Lung microvascular endothelial cell (primary cell): ENCODE measurements at places on chromosomes 16 and 17. TPM values are rescaled to one million over a fixed set of nuclear protein-coding genes. Genes with fewer than 3 reads are reported as not detected.

GRCh38 chr16:57736419-57737351, 1.1 kb downstream of the KATNB1 start:
- DNase-seq: peak; percentile 85

GRCh38 chr16:65121870-65122723, at the start of gene CDH11:
CDH11 (minus strand) TSS chr16:65122063; CDS start chr16:65004869, 117,194 bp downstream.
- DNase-seq: no peak

The SLC38A8 gene
- total RNA-seq: not detected in 2 replicates

The TP53TG3F gene
- not detected in 2 replicates for total RNA-seq

- DNase-seq: peak; percentile 52
These were observed 100.8 kb downstream of the ADCY9 start for GRCh38 chr16:4015275-4016004.

GRCh38 chr17:15457723-15458094, 9.7 kb downstream of the CDRT4 start:
- no peak for DNase-seq

- DNase-seq: no peak
These were observed 201.3 kb upstream of the IRX3 start for GRCh38 chr16:54487933-54488332.

The CTRB1 gene
- total RNA-seq: not detected in 2 replicates

DNA sequence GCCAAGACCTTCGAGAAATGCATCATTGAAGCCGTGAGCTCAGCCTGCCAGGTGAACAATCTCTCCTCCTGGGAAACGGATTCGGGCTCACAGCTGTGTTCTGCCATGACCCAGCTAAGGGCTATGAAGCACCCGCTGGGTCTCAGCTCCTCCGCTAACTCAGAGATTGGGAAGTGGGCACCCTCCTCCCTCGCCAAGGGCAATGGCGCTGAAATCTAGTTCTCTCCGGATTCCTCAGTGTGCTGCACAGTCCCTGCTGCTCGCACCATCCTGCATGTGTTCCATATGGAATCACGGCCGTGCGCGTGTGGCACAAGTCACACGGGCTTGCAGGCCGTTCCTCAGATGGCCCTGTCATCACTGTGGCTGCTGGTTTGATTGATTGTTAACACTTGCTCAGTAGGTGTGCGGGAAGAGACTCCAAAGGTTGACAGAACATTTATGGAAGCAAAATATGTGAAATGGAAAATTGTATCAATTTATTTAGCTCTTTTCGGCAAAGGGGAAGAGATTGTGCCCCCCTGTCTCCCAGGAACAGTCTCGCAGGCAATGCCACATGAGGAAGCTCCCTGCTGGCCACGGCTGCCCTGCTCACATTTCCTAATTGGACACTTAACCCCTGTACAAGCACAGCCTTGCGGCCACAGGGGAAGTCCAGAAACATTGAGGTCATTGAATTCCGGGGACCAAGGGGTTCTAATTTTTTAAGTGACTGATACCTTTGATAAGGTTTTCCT, 58.8 kb downstream of the RNF213 start:
- no peak for DNase-seq

The CACNG1 gene
- not detected in 2 replicates for total RNA-seq

DNA sequence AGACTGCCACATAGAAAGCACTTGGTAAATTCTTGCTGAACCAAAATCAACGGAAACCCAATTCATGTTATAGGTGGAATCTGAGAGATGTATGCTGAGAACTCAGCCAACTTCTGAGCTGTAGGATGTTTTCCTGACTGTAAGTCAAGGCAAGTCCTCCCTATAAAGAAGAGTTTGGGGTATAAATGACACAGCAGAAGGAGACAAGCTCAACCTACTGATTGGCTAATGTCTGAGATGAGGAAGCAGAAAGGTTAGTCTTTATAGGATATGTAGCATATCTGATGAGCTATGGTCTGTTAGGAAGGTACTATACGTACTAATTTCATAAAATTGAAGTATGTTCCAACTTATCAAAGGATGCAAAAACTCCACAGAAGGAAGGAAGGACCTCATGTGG, 99.5 kb downstream of the XYLT1 start:
- DNase-seq: no peak

DNA sequence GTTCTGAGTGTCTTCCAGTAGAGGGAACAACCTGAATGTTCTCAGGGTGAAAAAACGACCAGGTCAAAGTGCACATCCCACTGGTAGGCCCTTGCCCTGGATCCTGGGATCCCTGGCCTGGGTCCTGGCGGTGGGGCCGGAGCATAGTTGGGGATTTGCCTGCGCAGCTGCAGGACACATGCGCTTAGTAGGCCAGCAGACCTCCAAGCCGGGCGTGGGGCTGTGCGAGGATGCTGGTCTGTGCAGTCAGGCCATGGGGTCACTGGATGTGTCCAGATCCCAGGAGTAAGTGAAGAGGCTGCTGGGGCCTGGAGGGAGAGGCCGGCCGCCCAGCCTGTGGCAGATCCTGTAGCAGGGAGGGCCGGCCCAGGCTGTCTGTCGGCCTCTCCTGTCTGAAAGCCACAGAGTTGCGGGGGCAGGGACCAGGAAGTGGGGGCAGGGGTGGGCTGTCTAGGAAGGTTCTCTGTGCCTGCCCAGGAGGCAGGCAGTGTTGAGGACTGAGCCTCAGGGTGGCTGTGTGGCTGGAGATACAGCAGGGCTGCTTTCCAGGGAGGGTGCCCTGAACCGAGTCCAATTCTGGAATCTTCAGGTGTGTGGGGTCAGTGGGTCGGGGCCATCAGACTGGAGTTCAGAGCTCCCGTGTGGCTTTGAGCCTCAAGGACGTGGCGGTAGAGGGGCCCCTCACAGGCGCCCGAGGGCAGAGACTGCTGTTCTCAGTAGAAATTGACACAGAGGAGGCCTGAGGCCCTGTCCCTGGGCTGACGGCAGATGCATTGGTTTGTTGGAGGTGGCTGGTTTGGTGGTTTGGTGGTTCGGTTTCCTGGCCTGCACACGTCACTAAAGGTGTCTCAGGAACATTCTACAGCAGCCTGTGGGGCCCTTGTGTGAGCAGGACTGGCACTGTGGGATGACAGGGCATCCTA, 17.2 kb upstream of the NUDT16L1 start:
- DNase-seq: no peak

DNA sequence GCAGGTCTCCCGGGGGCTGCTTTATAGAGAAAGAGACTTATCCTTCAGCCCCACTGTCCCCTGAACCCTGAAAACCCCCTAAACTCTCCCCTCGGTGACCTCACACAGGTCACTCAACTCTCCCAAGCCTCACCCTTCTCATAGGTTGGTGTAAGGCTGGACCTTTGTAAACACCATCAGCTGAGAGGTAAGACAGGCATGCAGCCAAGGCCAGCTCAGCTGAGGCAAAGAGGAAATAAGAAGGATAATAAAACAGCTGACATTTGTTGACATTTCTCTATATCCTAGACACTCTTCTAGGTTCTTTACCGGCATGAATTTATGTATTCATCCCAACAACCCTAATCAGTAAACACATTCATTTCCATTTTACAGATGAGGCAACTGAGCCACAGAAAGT, 134.3 kb downstream of the CCT6B start:
- no peak for DNase-seq

GRCh38 chr16:12907670-12908233, 6.4 kb downstream of the SHISA9 start:
- peak; percentile 11 for DNase-seq

- peak; percentile 59 for DNase-seq
These were observed 27.4 kb downstream of the KIAA0513 start for GRCh38 chr16:85054948-85055492.

DNA sequence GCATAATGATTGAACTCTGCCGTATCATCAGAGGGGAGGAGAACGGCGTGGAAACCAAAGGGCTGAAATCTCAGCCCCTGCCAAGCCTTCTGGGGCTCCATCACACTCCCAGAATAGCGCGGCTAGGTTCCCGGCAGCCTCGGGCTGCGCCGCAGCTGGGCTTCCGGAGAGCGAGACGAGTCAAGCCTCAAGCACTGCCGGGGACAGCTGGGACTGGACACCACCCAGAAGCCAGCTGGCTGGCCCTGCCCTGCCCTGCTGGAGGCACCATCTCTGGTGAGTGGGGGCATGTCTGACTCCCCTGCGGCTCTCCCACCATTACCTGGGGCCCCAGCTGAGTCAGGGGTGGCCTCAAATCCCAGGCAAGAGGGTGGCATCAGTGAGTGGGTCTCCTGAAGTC, 7.2 kb upstream of the GPRC5C start:
- no peak for DNase-seq

GRCh38 chr16:96935-97381, 18.9 kb downstream of the MPG start:
- DNase-seq: peak; percentile 93

- DNase-seq: peak; percentile 57
These were observed at the start of gene CDH13 for GRCh38 chr16:82626791-82627261. CDH13 (plus strand) TSS chr16:82626969.

DNA sequence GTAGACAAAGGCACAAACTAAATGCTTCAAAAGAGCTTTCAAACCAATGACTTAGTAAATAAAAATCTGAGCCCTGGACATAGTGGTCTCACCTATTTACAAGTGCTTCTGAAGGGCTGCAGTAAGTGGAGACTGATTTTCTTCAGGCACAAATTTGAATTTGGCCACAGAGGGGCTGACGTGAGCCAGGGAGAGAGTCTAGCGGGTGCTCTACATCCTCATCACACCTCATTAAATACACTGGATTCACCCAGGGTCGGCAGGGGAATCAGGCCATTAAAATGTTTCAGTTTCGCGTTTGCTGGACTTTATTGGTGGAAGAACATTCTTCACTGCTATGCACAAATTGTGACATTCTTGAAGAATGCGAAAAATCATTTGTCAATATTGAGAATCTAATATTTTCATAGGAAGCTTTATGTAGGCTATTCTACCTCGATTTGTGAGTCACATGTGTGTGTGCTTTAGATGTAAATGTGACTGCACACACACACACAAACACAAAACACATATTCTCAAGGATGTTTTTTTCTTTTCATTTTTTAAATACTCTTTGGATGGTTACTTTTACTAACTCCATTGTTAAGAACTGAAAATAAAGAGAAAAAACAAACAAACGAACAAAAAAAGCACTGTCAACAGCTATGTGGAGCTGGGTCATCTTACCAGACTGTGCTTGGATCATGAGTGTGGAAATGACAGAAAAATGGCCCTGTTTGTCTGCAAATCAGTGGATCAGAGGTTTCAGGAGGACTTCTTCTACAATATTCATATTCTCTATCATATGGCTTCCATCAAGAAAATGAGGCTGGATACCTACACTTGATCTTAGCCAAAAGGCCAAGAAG, 58.9 kb downstream of the CDH11 start:
- no peak for DNase-seq

The RPL38 gene
- 3,826 and 4,570 TPM in 2 replicates for total RNA-seq

The TMEM238L gene
- total RNA-seq: not detected in 2 replicates

The SLC46A1 gene
- 0.44 and 0.60 TPM in 2 replicates for total RNA-seq

DNA sequence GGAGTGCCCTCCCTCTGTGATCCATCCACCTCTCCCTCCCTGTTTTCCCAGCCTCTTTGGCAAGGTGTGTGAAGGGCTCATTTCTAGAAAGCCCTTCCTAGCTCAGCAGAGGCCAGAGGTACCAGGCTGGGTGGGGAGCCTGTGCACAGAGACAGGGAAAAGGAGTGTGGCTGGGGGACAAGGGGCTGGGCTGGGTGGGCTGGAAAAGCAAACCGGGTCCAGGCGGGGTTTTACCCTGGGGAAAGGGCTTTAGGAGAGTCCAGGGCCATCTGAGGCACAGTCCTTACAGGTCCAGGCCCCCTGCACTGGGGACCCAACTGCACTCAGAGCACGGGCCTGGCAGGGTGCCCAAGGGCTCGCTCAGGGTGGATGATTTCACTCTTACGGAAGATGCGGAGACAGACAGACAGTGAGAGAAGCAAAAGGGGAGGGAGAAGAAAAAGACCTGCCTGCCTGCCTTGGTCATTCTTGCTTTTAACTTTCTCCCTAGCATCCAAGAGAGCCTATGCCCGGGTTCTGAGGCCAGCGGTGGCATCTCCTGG, 7.0 kb downstream of the CRHR1 start:
- DNase-seq: no peak

DNA sequence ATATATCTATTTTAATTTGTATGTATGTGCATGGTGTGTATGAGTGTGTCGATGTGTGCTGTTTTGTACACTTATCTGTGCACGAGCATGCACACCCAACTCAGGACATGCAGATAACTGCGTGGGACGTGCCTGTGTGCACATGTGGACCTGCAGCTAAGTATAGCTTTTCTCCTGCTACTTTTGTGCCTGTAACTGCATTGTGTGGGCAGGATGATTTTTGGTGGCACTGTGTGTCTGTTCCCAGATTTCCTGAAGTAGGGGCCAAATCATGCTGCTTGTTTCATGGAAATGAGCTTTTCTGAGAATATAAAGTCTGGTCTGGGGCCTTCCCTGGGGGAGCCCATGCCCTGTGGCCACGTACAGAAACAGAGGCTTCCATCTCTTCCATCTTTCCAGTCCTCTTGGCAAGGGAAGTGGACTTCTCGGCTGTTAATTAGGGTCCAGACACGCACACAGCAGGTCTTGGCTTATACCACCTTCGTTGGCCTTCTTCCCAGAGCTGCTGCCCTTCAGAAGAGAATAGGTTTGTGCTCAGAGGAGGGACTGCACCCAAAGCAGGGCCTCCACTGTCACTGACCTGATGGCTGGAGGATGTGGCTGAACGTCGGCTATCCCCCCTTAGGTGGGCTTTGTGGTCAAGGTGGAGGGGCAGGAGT, 30.2 kb downstream of the SPNS3 start:
- no peak for DNase-seq

GRCh38 chr16:66523861-66524354, 26.0 kb downstream of the TK2 start:
- DNase-seq: peak; percentile 28

The CHD9 gene
- total RNA-seq: 22.2 and 41.7 TPM in 2 replicates

DNA sequence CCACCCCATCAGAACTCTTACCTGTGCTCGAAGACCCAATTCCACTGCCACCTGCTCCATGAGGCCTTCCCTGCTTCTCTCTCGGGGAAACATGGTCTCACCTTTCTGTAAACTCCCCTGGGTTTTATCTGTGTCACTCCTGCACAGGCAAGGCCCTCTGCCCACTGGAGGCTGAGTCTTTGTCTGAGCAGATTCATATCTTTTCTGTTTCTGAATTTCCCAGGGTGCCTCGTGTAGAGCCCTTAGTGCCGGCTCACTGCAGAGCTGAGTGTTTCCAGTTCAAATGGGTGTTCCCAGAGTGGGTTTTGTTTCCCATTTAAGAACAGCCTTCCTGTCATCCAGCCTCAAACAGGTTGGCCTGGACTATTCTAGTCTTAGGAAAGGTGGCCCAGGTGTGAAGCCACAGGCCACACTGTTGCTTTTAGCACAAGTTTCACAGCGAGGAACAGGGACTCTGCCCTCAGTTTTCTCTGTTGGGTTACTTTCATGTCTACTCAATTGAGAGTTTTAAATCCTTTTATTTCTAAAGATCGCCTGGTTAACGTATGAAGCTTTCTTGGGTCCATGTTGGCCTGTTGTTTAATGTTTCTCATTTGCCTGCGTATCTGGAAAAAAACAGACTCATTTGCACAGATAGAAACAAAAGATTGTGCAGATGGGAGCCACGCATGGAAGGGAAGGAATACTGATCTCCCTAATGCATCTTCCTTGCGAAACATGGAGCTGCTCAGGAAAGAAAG, 228.7 kb downstream of the MSI2 start:
- no peak for DNase-seq

- DNase-seq: no peak
These were observed 596.0 kb upstream of the GOT2 start for GRCh38 chr16:59330019-59330670.
